ENCODE measurements at places on chromosomes 4 and X.

GRCh38 chrX:72430405-72430968 is 124.8 kb upstream of the CITED1 start:
- DNase-seq, result no peak

DNA sequence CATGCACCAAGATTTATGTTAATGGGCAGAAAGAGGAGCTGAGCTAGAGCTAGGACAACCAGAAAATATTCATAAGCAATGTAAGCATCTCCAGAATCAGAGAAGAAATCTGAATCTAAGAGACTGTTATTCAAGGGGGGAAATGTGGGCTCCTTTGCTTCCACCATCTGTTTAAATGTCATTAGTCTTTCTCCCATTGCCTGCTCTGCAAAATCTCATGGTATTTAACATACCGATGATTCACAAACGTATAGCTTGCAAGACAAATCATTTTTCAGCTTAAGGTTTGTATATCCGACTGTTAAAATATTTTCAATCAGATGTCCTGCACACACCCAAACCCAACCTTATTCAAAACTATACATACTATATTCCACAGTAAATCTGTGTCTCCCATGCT is 133.4 kb upstream of the TACR3 start:
- no peak for DNase-seq

DNA sequence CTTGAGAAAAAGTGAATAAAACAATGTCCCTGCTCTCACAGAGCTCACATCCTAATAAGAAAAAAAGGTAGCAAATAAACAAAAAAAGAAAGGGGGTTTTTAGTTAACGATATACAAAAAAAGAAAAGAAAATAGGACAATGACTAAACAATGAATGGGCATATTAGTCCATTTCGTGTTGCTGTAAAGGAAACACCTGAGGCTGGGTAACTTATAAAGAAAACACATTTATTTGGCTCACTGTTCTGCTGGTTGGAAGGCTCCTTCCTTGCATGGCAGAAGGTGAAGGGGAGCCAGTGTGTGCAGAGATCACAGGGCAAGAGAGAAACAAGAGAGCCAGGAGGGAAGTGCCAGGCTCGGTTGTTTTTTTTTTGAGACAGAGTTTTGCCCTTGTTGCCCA is 4.7 kb upstream of the KLF3 start:
- DNase-seq, result no peak

DNA sequence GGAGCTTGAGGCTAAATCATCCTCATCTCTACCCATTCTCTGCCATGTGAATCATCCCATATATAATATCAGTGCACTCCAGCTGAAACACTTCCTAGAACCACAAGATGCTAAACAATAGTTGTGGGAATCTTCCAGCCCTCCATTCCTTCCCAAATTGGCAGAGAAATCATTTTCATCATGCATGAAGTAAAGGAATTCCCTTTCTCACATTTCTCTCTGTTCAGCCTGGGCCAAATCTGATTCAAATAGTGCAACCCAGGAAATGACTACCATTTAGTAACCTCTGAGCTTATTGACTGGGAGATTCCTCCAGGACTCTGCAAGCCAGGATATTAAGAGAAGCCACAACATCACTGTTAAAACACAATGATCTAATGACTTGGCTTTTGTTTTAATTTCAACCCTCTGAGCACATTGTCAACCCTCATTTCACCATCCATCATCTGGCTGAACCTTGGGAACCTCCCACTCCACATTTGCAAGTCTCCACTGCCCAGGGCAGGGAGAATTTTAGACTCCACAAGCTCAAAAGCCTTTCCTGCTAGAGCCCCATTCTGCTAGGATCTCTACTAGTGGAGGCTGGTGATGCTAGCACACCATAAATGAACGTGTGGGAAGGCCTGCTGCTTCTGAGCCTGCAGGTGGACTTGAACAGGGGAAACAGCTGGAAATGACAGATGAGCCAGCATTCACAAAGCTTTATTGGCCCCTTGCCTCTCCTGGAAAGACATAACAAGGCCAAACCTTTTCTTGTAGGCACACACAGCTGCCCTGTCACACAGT is 133.9 kb downstream of the TET2 start:
- no peak for DNase-seq

DNA sequence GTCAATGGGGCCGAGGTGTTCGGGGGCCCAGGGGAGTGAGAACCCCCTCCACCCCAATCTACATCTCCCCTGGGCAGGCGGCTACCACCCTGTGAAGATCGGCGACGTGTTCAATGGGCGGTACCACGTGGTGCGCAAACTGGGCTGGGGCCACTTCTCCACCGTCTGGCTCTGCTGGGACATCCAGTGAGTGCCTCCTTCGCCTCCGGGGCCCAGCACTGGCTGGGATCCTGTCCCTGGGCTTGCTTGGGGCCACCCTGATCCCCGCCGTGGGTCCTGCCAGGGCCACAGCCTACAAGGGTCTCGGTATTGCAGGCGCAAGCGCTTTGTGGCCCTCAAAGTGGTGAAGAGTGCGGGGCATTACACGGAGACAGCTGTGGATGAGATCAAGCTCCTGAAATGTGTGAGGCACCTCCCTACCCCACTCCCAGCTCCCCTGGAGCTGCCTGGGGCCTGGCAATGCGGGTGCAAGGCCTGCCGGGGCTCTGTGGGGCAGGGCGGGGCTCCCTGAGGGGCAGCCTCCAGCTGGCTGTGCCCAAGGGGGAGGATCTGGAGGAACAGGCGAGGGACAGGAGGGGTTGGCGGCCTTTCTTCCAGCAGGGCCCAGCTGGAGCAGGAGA is 697 bp downstream of the SRPK3 start:
- DNase-seq, result no peak

- DNase-seq, result peak; percentile 13
These were observed 210.4 kb upstream of the GALNTL6 start for GRCh38 chr4:171602638-171603355.

- no peak for DNase-seq
These were observed 26.4 kb upstream of the LRCH2 start for GRCh38 chrX:115260330-115260729.

DNA sequence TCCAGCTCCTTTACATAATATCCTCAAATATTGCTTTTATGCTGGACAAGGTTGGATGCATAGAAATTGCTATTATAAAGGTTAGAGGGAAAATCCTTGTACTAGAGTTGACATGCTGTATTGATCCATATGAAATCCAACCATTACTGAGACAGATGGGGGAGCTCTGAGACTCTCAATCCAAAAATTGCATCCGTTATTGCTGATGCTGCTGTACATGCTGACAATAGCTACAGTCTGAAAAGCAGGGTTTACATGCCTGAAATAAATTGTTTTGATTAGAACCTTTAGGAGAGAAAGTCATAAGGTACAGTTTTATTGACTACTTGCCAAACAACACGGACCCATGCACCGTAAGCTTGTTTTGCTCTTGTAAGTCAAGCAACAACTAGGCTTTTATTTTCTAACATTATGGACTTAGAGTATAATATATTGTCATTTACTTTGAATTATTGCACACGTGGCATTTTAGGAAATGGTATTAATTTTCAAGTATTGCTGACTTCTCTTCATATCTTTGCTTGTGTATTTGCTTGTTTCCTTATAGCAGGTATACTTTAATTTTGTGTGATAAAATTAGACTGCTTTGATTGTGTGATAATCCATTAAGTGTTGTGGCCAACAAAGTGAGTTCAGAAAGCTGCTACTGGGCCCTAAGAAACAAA is 1365.2 kb downstream of the STIM2 start:
- DNase-seq, result peak; percentile 78

GRCh38 chrX:134935276-134935675 is 55.5 kb upstream of the SMIM10 start:
- DNase-seq, result no peak

DNA sequence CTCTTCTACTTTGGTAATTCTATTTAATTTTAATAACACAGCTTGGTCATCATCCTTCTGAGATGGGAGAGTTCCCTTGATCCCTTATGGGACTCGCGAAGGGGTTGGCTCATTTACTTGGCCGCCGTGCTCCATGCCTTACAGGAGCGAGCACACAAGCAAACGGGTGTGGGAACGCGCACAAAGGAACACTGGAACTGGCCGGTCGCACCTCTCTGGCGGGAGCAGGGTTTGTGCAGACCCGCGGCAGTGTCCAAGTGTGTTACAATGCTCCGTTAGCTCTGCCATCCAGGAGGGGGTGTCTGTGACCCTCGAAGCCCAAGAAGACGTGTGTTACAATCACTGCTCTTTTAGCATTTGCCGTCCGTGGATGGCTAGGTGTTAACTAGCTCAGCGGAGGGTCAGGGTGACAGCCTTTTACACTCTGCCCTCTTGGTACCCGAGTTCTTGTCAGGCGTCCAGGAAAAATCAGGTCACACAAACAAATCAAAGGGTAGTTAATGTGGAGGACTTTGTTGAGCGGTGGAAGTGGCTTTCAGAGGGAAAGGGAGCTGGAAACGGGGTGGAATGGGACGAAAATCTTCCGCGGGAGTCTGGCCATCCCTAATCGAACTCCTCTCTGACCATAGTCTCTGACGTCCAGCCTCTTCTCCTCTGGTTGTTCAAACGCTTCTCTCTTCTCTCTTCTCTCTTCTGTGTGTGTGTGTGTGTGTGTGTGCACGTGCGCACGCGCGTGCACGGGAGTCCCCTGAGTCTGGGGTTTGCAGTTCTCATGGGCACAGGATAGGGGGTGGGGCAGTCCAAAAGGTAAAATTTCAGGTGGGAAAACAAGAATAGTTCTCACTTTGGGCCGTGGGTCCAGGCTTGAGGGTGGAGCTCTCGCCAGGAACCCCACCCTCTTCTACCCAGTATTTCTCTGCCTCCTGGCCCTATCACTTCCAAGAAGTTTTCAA is 76.3 kb downstream of the SLC10A7 start:
- DNase-seq, result no peak

DNA sequence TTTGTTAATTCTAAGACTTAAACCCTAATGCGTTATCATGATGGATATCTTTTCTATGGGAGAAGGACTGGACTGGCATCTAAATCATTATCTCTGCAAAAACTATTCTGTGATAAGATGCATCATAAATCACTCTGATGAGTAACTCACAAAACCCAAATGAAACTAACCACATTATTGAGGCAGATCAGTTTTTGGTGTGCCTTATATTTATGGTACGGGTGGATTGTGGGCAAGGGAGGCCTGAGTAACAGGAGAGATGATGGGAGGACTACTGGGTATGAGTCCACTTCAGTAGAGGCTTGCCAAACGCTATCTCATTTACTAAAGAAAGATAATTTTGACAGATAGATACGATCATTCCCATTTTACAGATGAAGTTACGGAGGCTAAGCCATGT is 66.4 kb upstream of the GUCY1A1 start:
- DNase-seq, result no peak

- DNase-seq, result no peak
These were observed 53.7 kb downstream of the TRIM2 start for GRCh38 chr4:153257991-153258390.

GRCh38 chrX:6909396-6909795 is 238.1 kb upstream of the STS start:
- DNase-seq, result no peak

DNA sequence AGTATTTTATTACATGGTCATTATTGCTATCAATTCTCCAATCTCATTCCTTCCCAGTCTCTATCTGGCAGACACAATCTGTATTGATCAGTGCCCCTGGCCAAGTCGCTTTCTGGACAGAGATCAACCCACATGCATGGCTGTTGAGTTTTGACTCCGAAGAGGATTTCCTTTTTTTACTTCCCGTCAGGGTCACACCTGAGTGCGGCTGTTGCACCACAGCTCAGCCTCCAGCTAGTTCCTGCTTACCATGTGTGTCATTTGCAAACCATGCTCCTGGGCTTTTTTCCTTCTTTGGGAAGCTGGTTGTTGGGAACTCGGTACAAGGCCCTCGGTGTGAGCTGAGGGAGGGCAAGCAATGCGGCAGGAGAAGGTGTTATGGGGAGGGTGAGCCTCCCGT is 11.7 kb downstream of the MAGED2 start:
- DNase-seq, result no peak

DNA sequence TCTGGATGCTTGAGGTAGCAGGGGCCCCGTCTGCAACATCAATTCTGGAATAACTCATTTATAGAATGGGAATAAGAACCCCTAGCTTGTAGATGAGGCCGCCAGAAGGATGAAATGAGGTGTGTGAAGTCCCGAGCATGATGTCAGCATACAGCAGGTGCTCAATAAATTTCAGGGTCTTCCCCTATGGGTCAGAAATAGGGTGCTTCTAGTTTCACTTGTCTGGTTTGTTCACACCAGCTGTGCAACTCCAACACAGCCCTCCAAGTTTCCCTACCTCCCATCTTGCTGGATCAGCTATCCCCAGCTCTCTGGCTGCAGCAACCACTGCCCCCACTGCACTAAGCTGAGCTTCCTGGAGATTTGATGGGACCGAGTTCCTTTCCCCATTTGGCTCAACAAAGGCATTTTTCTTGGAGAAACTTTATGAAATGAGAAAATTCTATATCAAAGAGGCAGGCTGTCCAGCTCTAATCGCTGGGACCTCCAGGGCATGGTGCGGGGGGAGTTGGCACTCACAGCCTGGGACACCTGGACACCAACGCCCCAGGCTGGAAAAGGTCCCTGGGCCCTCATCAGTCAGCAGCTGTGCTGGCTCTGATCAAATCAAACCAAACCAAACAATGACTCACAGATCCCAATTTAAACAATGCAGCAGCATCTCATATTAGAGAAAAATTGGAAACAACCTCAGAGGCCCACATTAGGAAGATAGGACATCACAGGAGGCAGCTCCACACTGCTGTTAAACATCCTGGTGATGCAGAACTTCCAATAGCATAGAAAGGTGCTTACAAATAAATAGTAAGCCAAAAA is 13.3 kb downstream of the SLC2A9 start:
- no peak for DNase-seq

DNA sequence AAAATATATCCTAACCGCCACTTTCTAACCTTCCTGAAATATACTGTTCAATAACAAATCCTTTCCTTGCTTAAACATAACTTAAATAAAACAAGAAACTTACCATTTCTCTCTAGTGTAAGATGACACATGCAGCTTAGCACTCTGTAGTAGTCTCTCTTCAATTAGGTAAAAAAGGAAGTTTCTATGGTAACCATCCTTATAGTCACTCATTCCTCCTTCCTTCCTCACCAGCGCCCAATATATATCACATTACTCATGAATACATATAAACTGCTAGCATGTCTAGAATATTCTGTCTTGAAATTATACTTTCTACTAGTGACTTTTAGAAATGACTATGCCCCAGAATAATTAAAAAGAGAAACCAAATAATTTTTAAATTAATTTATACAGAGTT is 112.2 kb downstream of the SNCA start:
- no peak for DNase-seq

DNA sequence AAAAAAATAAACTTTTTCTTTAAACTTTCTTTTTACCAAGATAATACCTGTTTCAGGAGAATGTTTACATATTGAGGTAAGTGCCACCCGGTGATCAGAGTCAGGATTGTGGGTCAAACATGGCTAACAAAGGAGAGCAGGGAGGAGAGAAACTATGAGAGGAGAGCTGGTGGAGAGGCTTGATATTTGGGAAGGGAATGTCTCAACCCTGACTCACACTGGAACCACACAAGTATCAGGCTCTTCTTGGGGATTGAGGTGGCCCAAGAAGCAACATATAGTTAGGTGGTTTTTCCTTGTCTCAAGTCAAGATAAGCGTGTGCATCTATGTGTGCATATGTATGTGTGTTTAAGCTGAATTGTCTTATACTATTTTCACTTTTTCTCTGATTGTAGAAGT is 6.7 kb downstream of the TCEAL1 start:
- no peak for DNase-seq

- DNase-seq, result no peak
These were observed 117.0 kb downstream of the KDR start for GRCh38 chr4:55008166-55009056.

Measured in Ammon's horn (tissue), 1 donor.